ENCODE measurements at places on chromosomes 2 and 18. TPM values are rescaled to one million over a fixed set of nuclear protein-coding genes. Genes with fewer than 3 reads are reported as not detected.

The GRB14 gene
- 0.34 TPM for total RNA-seq

The IL36A gene
- total RNA-seq, result not detected

The UGT1A8 gene
- not detected for total RNA-seq

The SH2D6 gene
- 0.11 TPM for total RNA-seq

The SLC38A11 gene
- not detected for total RNA-seq

The POTEI gene
- 0.17 TPM for total RNA-seq

The SELENOI gene
- total RNA-seq, result 10.9 TPM

The LRP2 gene
- total RNA-seq, result under 0.01 TPM

The HOXD12 gene
- total RNA-seq, result not detected

The DNAJC5G gene
- total RNA-seq, result 0.60 TPM

The AMMECR1L gene
- 16.4 TPM for total RNA-seq

The DOK6 gene
- total RNA-seq, result 1.1 TPM

The CTDSP1 gene
- 75.3 TPM for total RNA-seq

The BMP10 gene
- not detected for total RNA-seq

The ACTG2 gene
- total RNA-seq, result not detected

The CHRNA1 gene
- 0.76 TPM for total RNA-seq

The DES gene
- total RNA-seq, result not detected

The PLB1 gene
- 0.43 TPM for total RNA-seq

The ADCYAP1 gene
- total RNA-seq, result not detected

The LYPD6B gene
- 0.11 TPM for total RNA-seq
